ENCODE measurements at places on chromosomes 4 and X.
A peak's percentile ranks its signal among the peaks of the same experiment; 100 is the strongest.

- no peak for DNase-seq
Observed at GRCh38 chrX:78748846-78749245, 1.3 kb downstream of the LPAR4 start.

DNA sequence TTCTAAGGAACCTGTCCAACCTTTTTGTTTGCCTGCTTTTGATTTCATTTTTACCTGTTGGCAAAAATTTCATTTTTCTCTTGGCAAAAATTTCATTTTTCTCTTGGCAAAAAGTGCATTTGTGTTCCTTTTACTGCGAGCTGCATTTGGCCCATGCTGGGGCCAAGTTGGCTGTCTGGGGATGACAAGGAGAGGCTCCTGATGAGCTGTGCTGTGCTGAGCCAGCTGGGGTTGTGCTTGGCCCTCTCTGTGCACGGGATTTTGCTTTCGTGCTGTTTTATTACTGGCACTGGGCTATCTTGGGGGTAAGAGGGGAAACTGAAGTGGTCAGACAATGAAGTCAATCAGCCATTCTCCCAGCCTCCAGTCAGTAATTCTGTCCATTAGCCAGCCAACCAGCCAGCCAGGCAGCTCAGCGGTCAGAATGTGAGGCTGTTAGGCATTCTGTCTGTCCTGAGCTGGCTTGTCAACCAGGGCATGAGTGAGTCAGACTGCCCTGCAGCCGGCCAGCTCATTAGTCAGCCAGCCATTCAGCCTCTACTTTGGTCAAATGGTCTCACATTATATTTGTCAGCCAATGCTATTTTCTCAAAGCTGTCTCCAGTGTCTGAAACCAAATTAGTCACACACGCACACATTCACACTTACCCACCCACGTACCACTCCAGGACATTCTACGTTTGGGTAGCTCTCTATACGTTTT lies 56.9 kb upstream of the PRPS1 start:
- DNase-seq: no peak

GRCh38 chr4:124060261-124060918 lies 652.1 kb downstream of the ANKRD50 start:
- no peak for DNase-seq

DNA sequence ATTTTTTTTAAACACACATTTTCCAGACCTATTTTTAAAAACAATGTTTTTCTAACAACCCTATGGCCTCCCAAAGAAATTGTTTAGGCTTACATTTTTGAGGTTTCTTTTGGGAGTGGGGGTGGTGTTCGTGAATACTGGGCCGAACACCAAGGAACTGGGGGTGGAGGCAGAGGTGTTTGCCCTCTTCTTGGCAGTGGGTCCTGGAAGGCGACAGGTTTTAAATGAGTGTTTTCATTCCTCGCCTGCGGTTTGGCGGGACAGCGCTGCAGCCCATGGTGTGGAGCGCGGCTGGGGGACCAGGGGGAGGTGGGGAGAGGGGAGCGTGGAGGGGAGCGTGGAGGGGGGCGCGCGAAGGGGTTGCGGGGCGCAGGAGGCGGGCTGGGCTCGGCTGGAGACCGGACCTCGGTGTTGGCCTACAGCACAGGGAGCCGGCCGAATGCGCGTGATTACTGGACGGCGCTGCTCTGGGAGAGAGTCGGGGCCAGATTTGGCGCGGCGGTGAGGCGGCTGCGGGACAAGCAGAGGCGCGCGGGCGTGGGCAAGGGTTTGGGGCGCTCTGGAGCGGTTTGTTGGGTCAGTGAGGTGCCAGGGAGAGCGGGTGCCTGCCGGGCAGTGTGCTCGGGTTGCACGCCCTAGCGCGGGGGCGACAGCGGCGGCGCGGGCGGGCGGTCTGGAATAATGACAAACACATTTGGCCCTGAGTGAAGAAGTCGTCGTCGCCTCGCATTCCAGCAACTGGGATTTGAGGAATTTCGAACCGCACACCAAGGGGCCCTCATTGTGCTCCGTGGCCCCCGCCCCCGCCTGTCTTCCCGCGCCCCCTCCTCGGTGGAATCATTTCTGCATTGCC lies 764 bp downstream of the PDGFRA start:
- DNase-seq: no peak

DNA sequence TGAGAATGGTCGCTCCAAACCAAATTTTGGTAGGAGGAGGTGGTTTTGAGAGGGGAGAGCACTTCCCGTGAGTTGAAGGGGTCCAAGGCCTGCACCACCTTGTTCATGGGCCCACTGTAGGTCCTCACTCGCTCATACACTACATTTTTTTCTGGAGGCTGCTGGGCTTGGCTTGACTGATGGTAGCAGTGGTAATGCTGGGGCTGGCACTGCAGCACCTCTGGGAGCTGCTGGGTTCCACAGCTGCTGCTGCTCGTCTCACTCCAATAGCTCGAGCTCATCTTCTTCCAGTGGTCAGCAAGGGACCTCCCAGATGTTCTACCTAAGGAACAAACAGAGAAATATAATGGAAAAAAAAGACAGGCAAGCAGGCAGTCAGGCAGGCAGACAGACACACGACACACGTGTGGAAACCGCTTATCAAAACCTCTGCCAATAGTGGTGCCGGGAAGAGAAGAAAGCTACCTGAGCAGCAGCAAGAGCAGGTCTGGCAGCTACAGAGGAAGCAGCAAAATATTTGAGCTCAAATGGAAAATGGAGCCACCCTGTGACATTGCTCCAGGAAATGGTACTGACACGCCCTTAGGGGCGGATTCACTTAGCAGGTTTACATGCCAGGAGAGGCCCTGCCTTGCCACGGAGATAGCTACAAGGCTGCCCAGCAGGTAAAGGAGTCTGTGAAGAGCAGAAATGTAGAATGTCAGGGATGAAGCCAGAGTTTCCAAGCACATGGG lies at the start of gene POF1B:
TSS of gene POF1B (minus strand) at position 492 of the 734 bp plus-strand sequence. CDS start at position 281, 211 bp downstream.
- DNase-seq: no peak

DNA sequence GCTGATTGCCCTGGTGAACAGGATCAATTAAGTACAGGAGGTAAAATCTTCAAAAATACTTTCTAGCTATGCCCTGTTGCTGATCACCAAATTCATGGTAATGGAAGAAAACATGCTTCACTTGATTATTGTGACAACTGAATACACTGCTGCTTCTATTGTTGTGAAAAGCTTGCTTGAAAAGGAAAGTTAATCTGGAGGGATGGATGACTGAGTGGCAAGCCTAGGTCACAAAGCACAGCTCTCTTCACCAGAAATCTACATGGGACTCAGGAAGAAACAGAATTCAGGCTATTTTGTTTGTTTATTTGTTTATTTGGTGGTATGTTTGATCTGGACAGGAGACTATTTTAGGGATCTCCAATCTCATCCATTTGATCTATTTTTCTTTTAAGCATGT lies 182.0 kb downstream of the MGST2 start:
- DNase-seq: no peak

DNA sequence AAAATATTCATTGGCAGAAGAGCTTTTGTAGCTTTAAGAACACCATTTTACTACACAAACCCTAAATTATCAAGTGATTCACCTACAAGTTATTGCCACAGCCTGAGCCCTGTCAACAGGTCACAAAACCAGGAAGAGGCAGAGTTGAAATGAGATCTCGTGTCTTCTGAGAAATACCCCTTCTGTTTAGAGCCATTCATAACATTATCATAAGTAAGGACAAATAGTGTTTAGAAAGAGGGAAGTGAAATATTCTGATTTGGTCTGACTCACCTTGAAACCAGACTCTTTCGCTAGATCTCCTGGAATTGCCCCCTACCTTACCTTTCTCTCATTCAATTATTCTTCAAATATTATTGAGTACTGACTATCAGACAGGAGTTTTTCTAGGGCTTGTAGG lies 5.9 kb downstream of the ETDB start:
- DNase-seq: no peak

- DNase-seq: no peak
Observed at GRCh38 chr4:4994312-4995097, 24.8 kb downstream of the CYTL1 start.

DNA sequence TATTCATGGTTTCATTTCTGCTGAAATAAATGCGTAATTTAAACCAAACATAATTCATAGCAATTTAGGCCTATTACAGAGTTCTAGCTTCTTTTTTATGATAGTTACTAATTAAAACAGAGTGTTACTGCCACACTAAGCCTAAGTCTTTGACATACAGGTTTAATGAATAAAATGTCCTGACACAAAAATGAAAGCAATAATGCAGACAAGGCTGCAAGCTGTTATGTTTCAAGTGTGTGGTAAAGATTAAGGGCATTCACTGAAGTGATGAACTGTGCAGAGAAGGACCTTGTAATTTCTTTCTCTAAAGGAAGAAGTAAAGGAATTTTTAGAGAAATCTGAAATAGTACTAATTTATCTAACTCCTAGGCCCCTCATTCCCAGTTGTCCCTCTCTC lies 2.9 kb downstream of the NDNF start:
- DNase-seq: no peak

GRCh38 chrX:85963736-85964135 lies 83.6 kb downstream of the CHM start:
- no peak for DNase-seq

DNA sequence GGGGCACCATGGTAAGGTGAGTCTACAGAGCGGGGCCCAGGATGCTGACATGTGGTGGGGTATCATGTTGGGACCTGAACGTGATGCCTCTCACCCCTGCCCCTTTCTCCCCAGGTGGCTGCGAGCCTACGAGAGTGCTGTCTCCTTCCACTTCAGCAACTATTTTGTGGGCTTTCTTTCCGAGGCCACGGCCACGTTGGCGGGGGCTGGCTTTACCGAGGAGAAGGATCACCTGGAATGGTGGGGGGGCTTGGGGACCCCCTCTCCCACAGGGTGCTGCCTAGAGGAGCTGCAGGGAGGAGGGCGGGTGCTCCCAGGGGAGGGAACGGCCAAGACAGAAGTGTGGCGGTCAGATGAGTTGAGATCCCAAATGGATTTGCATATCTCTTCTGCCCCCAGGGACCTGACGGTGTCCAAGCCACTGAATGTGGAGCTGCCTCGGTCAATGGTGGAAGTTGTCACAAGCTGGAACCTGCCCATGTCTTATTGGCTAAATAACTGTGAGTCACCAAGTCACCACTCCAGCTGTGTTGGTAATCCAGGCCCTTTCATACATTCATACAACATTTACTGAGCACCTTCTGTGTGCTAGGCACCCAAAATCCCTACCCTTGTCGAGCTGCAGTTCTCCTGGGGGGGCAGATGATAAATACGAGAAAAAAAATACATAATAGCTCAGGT lies 5.5 kb downstream of the PORCN start:
- DNase-seq: no peak

DNA sequence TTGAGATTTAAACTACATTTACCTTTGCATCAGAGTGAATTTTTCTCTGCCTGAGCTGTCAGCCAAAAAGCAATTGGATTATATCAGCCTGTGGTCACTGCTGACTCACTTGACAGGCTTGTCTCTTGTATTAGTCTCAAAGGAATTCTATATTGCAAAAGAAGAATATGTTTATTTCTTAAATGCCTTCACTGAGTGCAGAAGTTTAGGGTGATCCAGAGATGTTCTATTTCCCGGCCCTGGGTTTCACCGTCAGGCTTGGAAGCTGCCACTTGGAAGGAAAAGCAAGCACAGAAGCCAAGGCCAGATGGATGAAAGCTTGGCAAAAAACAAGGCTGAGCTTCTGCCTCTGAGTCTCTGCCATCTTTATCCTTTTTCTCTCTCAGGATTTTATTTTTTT lies 80.9 kb downstream of the FAM114A1 start:
- no peak for DNase-seq

DNA sequence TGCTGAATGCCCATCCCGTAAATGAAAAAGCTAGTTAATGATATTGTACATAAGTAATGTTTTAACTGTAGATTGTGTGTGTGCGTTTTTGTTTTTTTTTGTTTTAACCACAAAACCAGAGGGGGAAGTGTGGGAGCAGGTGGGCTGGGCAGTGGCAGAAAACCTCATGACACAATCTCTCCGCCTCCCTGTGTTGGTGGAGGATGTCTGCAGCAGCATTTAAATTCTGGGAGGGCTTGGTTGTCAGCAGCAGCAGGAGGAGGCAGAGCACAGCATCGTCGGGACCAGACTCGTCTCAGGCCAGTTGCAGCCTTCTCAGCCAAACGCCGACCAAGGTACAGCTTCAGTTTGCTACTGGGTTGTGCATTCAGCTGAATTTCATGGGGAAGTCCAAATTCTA lies at the start of gene SPP1:
TSS of gene SPP1 (plus strand) at position 249 of the 400 bp plus-strand sequence. CDS start 1,182 bp downstream, outside the sequence.
- peak; percentile 6 for DNase-seq

- no peak for DNase-seq
Observed at GRCh38 chrX:98514032-98514431, 1630.3 kb downstream of the RPA4 start.

DNA sequence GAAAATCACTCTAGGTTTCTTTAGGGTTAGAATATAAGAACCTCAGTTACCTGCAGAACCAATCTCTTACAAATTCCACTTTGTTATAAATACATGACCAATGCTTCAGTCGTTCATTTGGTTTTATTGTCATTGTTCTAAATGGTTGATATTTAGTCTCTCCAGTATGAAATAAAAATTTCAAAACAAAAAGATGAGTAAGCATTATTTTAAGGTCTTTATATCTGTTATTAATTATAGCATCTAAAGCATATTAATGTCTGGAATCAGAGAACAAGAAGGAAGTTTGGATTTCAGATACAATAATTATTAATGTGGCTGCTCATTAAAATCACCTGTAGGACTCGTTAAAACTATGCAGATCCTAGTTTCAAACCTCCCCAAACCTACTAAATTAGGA lies 265.4 kb upstream of the CXorf51A start:
- no peak for DNase-seq

- DNase-seq: no peak
Observed at GRCh38 chr4:12118651-12119213, 690.0 kb upstream of the HS3ST1 start.

GRCh38 chr4:87035881-87036509 lies 101.2 kb downstream of the AFF1 start:
- no peak for DNase-seq

- DNase-seq: no peak
Observed at GRCh38 chr4:53587135-53587534, 4.2 kb downstream of the LNX1 start.

DNA sequence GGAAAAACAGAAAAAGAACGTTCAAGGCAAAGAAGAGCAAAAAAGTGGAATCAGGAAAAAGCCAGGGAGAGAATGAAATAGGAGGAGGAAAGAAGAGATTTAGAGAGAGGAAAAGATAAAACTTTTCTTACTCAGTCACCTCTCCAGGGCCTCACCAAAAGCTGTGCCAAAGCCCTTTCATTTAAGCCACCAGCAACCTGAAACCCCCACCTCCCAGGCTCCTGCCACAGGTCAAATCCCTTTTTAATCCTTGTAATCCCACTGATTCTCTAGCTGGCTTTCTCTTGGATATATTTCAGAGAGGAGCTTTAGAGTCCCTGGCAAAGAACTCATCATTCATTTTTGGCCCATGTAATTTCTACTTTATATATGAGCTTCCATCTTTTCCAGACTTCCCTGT lies 25.7 kb upstream of the XIAP start:
- no peak for DNase-seq

- DNase-seq: no peak
Observed at GRCh38 chrX:118225711-118226428, 109.3 kb upstream of the KLHL13 start.

- no peak for DNase-seq
Observed at GRCh38 chrX:108307132-108308085, 130.8 kb downstream of the COL4A6 start.

- DNase-seq: no peak
Observed at GRCh38 chr4:966266-967112, 6.9 kb downstream of the DGKQ start.

Measured in stimulated activated CD4-positive, alpha-beta T cell treated with anti-CD3 and anti-CD28 coated beads, TNF-alpha, amount 100 ng/mL, for 24 hours (primary cell).